NCI-H1105 (cell line): ENCODE measurements at places on chromosomes 13 and 19.

GRCh38 chr19:39969681-39970424, 1.1 kb upstream of the PSMC4 start:
- no peak for DNase-seq

GRCh38 chr13:35923347-35923746, 207.8 kb downstream of the DCLK1 start:
- no peak for DNase-seq

DNA sequence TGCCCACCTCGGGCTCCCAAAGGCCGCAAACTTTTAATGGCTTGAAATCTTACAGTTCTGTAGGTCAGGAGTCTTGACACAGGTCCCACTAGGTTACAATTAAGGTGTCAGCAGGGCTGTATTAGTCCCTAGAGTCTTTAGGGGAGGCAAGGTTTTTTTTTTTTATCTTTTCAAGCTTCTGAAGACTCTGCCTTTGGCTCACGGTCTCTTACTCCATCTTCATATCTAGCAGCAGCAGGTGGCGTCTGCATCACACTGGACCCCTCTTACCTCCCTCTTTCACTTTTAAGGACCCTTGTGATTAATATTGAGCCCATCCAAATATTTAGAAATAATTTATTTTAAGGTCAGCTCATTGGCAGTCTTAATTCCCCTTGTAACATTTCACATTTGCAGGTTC, 11.6 kb downstream of the MIR17HG start:
- no peak for DNase-seq

GRCh38 chr13:32039528-32039927, 8.0 kb downstream of the FRY start:
- no peak for DNase-seq

DNA sequence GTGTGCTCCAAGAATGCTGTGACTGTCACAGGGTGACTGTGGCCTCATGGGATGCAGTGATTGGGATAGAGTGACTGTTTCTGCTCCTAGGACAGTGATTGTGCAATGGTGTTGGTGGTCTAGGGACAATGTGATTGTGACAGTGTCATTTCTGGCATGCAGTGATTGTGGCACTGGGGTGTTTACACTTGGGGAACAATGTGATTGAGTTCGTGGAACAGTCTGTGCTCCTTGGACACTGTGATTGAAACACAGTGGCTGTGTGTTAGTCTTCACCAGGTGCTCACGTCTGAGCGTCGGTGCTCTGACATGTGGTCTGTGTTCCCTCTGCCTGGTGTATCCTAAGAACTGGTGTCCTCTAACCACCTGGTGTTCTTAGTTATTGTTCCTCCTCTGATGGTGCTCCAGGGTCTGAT, 1.7 kb downstream of the PDE4A start:
- no peak for DNase-seq

DNA sequence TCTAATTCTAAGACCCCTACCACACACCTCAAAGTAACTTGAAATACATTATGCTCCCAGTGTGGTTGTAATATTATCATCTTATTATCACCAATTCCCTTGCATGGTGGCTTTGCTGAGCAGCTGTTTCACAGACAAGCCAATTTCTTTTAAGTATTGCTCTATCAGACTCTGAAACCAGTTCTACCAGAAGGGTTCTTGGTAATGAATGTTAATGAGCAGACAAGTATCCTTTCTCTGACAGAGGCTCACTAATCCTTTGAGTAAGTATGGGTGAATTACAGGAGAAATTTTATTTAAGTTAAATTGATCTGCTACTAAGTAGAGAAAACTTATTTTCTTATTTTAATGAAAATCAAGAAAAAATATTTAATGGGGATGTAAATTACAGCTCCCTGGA, 326.0 kb downstream of the GPC6 start:
- DNase-seq: no peak

DNA sequence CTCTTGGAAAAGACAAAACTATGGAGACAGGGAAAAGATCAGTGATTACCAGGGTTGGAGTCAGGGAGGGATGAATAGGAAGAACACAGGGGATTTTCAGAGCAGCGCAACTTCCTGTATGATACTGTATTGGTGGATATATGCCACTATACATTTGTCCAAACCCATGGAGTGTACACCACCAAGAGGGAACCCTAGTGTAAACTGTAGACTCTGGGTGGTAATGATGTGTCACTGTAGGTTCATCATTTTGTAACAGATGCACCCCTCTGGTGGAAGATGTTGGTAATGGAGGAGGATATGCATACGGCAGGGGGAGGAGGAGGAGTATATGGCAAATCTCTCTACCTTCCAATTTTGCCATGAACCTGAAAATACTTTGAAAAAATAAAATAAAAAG, 68.1 kb downstream of the UFM1 start:
- DNase-seq: no peak

DNA sequence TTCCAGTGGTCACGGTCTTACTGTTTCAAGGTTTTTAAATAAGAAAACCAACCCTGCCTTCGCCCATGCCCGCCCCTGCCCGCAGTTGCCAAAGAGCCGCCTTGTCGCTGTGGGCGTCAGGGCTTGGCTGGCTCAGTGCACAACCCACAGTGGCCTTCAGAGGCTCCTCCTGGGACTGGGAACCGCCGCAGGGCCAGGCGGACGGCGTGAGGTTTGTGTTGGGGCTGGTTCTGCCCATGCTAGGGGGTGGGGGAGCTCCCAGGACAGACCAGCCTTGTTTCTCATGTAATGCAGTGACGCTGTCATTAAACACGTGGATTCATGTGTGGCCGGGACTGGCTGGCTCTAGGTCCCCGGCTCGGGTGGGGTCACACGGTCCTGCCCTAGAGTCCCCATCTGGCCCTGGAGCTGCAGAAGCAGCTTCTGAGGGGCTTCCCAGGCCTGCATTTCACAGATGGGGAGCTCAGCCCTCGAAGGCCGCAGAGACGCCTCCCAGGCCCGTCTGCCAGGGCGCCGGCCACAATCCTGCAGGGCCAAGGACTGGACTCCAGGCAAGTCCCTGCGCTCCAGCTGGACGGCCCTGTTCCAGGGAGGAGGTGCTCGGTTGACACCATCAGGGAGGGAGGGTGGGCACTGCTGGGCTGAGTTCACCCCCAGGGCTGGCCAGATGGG, 2.4 kb upstream of the TEKTIP1 start:
- no peak for DNase-seq

- DNase-seq: no peak
Measured at GRCh38 chr19:12665671-12666264, 774 bp downstream of the MAN2B1 start.

DNA sequence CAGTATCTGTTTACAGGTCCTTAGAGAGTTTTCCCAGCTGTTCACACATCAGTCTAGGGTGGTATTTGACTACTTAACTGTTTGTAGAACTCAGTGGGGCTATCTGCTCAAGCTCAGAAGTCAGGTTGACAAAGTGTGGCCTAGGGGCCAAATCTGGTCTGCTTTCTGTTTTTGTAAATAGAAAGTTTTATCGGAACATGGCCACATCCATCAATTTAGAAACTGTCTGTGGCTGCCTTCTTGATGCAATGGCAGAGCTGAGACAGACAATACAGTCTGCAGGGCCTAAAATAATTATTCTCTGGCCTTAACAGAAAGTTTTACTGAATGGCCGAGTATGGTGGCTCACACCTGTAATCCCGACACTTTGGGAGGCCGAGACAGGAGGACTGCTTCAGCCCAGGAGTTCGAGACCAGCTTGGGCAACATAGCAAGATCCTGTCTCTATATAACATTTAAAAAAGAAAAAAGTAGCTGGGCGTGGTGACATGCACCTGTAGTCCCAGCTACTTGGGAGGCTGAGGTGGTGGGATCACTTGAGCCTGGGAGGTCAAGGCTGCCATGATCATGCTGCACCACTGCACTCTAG, 2.4 kb downstream of the SMG9 start:
- no peak for DNase-seq

- DNase-seq: no peak
Measured at GRCh38 chr13:79245937-79246577, 160.0 kb downstream of the RBM26 start.

- peak; percentile 45 for DNase-seq
Measured at GRCh38 chr13:52845334-52845761, 3.1 kb downstream of the PCDH8 start.

- DNase-seq: no peak
Measured at GRCh38 chr19:13066226-13066625, 36.4 kb downstream of the LYL1 start.

- DNase-seq: no peak
Measured at GRCh38 chr13:106372199-106373155, 163.0 kb downstream of the EFNB2 start.

DNA sequence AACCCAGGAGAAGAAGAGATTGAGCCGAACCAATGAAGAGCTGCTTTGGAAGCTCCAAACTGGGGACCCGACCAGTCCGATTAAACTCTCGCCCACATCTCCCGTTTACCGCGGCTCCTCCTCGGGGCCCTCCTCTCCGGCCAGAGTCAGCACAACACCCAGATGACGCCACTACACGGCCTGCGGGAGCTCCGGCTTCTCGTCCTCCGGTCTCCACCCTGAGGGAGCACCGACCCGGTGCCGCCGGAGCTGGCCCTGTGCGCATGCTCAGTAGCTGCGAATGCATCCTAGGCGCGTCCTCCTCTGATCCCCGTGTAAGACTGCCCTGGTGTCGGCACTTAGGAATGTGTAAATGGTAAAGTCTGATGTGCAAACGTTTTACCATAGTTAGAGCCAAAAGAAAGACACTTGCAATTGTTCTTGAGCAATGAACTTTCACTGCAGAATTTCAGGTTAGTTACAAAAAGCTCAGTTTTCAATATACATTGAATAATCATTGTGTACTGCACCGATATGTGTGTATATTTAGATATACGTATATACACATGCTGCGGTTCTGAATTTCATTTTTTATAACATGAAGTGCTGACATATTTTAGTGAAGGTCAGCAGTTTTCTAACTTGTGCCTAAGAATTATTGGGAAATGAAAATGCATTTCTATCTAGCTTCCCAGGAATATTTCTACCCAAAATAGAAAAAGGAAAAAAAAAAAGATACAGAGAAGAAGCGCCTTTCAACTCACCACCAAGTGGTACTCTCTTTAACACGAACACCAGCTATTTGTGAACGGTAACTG, 92.2 kb downstream of the SLC7A1 start:
- no peak for DNase-seq

GRCh38 chr13:99426426-99426825, 74.8 kb upstream of the TM9SF2 start:
- no peak for DNase-seq

DNA sequence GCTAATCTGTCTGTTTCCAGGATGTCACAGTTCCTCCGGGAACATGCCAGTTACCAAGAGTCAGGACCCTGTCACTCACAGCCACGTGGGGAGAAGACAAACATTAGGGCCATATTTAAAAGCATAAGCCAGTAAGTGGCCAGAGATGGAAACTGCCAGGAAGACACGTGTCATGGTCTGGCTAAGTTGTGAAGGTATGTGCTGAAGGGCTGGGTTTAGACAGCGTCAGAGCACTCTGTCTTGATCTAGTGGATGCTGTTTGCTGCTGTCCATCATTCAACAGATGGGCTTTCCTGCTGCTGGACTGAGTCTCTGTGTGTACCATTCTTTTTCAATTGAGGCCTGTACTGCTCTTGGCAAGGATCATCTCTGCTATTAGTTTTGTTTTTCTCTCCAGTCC, 128.6 kb downstream of the HS6ST3 start:
- DNase-seq: no peak

GRCh38 chr19:32540621-32541020, 40.4 kb upstream of the PDCD5 start:
- no peak for DNase-seq

DNA sequence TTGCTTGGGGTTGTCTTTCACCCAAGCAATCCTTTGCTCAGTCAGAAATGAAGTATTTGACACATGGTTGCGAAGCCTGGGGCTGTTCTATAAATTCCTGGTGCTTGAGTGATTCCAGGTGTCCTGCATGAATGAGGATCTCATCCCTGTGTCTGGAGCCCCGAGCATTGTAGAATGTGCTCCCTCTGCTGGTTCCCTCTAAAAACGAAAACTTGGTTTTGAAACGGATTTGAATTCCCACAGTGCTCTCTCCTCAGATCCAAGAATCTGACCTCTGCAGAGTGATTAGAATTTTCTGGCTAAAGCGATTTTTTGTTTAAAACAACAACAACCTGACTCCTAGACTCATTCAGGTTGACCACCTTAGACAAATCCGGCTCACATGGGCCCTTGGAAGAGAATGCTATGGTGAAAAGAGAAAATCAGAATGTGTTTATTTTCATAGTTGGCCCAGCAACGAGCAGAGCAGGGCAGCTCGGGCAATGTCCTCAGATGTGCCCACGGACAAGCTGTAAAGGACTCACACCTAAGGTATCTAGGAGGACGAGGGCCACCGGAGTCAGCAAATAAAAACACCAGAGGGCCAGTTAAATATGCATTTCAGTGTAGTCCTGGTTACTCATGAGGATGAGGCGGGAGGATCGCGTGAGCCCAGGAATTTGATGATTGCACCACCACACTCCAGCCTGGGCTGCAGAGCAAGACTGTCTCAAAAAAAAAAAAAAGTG, 8.7 kb upstream of the ATP12A start:
- DNase-seq: no peak

- no peak for DNase-seq
Measured at GRCh38 chr13:23560571-23561089, 9.6 kb upstream of the TNFRSF19 start.

DNA sequence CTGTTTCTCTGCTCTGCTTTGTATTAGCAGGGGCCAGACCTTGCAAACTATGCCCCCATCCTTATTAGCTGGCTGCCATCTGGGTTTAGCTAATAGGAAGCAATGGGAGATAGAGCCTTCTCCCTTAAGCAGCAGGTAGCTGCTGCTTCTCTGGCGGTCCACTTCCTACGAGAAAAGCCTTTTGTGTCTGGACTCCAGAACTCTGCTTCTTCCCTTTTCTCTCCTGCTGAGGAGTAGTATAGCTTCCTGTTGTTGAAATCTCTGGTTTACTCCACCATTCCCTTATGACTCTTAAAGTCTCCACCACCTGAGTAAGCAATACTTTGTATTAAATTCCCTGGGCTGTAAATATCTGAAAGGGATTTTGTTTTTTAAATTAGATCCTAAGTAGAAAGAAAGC, 147.1 kb downstream of the DNAJC15 start:
- DNase-seq: no peak

DNA sequence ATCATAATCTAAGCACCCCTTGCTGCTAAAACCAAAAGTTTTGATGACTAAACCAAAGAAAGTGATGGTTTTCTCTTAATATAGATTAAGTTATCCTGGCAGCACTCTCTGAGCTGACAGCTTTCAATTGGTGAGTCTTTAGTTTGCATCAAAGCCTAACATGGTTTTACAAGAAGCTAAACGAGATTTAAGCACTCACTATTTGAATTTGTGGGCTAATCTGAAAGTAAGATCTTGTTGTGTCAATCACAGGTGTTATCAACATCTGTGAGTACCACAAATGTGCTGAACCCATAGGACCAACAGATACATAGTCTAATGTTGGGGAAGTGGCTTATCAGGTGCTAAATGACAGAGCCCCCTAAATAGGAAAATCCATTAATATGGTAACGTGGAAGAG, 223.9 kb downstream of the LHFPL6 start:
- DNase-seq: no peak
